ENCODE measurements at places on chromosomes 5 and 9.

GRCh38 chr9:76562511-76562911 is 103.5 kb downstream of the GCNT1 start:
- no peak for DNase-seq

- no peak for DNase-seq
Observed at GRCh38 chr5:54558362-54558761, 40.8 kb downstream of the SNX18 start.

DNA sequence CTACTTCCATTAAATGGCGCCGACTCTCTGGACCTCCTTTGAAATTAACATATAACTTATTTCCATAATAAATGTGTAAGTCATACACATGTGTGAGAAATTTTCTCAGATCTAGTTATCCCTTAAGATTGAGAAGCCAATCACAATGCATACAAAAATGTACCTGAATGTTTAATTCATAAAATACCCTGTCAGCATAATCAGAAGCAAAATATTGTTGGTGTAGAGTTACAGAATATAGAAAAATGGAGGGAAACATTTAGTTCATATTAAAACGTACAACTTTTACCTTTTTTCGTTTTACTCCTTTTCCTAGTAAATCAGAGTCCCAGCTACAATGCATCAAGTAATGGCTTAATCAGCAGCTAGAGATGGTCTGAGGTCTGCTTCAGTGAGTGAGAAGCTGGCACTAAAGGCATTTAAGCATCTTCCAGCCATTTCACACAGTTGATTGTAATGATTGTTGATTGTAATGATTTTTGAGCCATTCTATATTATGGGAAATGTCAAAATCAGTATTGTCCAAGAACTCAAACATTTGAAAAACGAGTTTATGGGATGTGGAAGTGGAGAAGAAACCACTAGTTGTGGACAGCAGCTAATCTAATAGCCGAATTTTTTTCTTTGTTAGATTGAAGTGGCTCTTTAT is 81.8 kb downstream of the ANXA1 start:
- DNase-seq = no peak

DNA sequence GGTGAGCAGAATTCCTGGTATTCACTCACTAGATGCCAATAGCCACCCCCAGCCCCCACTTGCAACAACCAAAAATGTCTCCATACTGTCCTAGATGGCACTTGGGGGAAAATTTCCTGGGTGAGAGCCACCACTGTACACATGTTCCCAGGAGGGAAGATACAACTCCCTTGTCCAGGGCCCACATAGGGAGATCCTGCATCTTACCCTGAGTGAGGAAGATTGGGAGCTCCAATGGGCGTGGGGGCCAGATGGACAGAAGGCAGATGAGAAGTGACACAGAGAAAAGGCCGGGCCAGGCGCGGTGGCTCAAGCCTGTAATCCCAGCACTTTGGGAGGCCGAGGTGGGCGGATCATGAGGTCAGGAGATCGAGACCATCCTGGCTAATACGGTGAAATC is 12.3 kb upstream of the IPPK start:
- no peak for DNase-seq

DNA sequence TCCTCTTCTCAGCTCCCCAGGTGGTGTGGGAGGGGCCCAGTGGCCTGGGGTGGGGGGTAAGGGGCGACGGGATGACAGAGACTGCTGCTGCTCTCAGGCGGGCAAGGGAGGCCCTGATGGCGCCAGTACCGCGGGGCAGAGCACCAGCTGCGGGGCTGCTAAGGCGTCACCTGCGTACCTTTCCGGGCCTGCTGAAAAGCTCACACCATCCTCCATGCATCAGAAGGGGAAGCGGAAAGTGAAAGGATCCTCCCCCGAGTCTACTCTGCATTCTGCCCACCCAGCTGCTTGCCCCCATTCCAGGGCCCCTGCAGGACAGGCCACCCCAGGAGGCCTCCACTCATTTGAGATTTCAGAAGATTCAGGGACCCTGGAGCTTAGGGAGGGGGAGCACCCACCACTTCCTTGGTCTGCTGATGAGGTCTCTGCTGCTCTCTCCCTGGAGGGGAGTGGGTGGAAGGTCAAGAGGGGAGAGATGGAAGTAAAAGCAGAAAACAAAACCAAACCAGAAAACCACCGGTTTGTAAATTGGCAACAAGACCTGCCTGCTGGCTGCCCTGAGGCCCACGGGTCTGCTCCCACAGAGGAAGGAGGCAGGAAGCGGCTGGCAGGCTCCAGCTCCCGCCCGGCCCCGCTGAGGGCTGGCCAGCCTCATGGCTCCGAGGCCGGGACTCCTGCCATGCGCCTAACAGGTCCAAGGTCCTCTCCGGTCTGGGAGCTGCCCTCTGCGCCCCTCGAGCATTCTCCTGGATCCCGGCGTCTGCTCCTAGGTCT is 33.6 kb downstream of the PRRT1B start:
- DNase-seq = no peak

GRCh38 chr5:6568383-6568782 is 64.5 kb downstream of the NSUN2 start:
- no peak for DNase-seq

DNA sequence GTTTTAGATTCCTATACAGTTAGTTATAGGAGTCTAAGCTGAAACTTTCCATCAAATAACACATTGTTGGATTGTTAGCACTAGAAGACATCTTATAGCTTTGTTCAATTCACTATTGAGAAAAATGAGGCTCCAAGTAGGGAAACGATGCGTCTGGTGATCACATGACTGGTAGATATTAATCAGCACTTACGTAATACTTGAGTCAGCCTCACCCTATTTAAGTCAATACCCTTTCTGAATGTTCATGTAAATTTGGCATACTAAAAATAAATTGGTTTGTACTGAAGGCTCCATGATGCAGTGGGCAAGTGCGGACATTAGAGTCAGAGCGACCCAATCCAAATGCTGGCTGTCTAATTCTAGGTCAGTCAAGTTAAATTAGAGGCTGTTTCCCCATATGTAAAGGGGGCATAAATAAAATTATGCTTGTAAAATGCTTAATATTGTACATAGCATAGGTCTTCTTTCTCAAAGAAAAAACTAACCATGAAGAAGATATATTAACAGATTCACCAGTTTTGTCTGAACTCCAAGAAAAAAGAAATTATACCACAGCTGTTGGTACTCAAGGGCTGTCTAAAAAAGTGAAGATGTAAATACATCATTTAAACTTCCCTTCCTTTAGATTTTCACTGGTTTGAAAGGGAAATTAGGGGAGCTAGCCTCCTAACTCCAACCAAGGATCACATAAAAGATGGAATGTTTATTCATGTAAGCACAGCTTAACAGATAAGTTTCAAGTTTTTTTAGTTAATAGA is 406.6 kb upstream of the TLE4 start:
- no peak for DNase-seq

- DNase-seq = no peak
Observed at GRCh38 chr9:27505744-27506161, 18.3 kb upstream of the IFNK start.

DNA sequence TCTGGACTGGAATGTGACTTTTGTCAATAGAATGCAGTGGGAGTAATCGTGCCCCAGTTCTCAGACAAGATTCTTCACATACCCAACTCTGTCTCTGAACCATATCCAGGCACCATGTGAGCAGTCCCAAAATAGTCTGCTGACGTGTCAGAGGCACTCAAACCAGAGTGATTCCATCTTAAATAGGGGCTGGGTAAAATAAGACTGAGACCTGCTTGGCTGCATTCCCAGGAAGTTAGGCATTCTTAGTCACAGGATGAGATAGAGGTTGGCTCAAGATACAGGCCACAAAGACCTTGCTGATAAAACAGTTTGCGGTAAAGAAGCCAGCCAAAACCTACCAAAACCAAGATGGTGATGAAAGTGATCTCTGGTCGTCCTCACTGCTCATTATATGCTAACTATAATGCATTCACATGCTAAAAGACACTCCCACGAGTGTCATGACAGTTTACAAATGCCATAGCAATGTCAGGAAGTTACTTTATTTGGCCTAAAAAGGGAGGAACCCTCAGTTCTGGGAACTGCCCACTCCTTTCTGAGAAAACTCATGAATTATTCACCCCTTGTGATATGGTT is 16.9 kb upstream of the PLCXD3 start:
- DNase-seq = peak; percentile 84
